ENCODE measurements at places on chromosomes 5 and 9.

DNA sequence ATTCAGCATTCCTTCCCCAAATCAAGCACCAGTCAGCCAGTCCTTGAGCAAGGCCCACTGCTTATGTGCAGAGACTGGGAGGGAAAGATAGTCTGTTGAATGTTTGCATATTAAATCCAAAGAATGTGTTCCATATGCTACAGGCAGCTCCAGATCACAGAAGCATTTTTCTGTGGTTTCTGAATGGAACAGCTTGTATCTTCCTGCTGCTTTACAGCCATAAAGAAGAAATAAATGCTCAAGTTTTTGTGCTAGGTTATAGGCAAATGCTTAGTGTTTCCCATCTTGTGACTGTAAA, 310.3 kb downstream of the TRIM36 start:
- DNase-seq, result no peak

DNA sequence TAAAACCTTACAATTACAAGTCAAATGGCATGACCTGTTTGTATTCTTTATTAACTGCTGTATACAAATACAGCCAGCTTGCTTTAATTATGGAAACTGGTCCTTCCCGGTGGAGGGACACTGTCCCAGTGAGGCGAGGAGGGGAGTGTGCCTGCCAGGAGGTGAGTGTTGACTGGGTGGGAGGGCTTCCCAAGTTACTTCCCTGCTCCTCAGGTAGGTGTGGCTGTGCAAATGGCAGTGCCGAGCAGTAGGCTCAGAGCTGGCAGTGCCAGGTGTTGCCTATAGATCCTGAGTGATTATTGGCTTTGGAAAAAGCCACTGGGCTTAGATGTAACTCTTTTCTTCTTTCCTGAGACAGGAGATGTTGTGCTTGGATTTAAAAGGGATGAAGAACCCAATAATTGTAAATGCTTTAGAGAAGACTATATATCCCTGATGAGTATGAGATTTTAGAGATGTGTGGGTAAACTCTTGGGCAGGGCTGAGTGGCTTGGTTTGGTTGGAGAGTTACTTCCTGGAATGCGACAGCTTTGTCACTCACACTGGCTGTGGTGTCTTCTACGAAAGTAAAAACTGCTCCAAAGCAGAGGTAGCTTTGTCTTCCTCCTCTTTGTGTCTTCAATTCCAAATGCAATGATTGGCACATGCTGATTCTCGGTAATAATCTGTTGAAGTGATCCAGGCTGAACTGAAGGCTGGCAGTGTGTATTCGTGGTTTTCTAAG, 43.7 kb downstream of the GLRX start:
- no peak for DNase-seq

DNA sequence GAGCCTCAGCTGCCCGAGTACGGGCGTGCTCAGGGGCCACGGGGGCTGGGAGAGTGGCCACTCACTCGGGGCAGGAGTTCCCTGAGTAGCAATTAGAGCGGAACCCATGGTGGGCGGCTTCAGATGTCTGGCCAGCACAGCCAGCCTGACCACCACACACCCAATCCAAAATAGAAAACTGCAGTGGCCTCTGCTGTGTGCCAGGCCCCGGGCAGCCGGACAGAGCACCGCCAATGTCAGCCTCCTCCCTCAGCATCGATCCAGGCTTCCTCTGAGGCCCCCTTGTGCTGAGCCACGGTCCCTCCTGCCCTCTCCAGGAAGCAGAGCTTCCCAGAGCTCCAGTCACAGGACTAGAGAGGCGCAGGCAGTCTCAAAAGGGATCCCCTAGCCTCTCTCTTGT, 2.7 kb downstream of the ADAMTS2 start:
- no peak for DNase-seq

GRCh38 chr5:39977066-39977655, 552.4 kb upstream of the DAB2 start:
- no peak for DNase-seq

GRCh38 chr9:123299558-123300126, 31.3 kb upstream of the STRBP start:
- no peak for DNase-seq

GRCh38 chr5:79831381-79832309, 142.0 kb downstream of the CMYA5 start:
- no peak for DNase-seq

- DNase-seq, result no peak
These were observed 1528.6 kb downstream of the EFNA5 start for GRCh38 chr5:106142116-106142515.

GRCh38 chr5:122701640-122702523, 73.0 kb upstream of the SNX2 start:
- no peak for DNase-seq

DNA sequence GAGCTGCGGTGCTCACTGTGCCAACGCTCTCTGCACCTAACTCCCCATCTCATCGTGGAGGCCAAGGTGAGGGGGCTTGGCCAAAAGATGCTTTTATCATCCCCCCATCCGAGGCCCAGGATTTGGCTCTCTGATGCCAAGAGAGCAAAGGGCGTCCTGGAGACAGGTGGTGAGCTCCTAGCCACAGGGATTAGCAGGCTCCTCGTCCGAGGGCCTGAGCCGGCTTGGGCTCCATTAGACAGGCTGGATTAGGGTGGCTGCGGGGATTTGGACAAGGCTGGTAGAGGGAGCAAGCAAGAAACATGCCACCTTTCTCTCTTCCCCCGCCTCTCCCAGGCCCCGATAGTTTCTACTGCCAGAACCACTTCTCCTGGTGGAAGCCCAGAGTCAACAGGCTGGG, 1.0 kb upstream of the GRM6 start:
- no peak for DNase-seq

GRCh38 chr9:124359855-124360678, 55.2 kb downstream of the PSMB7 start:
- DNase-seq, result no peak

DNA sequence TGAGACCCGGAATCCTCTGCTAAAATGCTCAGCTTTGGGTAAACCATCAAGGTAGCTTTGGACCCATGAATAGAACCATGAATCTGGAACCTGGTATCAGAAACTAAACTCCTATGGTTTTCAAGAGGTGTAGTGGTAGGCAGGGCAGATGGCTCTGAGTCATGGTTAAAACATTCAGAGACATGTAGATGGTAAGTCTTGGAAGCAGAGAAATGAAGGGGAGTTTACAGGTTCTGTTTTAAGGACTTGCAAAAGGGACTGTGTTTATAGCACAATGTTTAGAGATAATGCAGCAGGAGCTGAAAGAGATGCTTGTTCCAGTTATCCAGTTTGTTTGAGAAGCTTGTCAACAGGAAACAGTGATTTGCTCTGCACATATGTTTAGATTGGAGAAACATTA, 36.0 kb upstream of the FBN2 start:
- DNase-seq, result no peak

GRCh38 chr9:87675906-87676515, 49.9 kb upstream of the CTSL start:
- no peak for DNase-seq

GRCh38 chr5:125311743-125312142, 565.3 kb upstream of the ZNF608 start:
- DNase-seq, result no peak

DNA sequence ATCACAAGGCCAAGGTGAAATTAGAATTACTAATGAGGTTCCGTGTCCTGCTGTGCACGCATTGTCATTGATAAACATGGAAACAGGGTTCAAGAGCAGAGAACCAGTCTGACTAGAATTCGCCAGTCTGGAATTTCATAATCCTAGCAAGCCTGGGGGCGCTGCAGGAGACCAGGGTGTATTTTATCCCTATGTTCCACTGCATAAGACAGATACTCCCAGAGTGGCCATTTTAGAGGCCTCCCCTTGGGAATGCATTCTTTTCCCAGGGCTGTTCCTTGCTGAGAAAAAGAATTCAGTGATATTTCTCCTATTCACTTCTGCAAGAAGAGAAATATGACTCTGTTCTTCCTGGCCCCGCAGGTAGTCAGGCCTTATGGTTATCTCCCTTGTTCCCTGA, 1387.7 kb downstream of the MAT2B start:
- DNase-seq, result no peak

- no peak for DNase-seq
These were observed 853.3 kb downstream of the MAT2B start for GRCh38 chr5:164358531-164359259.

GRCh38 chr5:56995596-56995995, 43.7 kb upstream of the MIER3 start:
- DNase-seq, result no peak

- DNase-seq, result no peak
These were observed 151.6 kb upstream of the PHYKPL start for GRCh38 chr5:178383919-178384815.

GRCh38 chr5:176785184-176786145, 24.9 kb upstream of the UNC5A start:
- no peak for DNase-seq

DNA sequence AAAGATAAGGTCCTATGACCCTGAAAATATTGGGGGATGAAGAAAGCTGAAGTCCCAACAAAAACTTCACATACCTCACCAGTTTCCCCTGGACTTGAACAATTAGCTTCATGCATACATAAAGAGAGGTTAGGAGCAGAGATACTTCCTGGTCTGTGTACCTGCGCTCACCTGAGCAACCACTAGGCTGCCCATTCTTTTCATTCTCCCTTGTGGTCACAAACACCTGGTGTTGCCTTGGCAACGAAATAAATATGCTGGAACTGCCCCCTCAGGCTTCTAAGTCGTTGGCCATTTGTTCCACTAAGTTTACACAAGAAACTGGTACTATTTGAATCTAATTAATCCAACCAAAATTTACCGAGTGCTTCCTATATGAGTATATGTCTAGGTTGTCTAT, 18.1 kb downstream of the OTP start:
- DNase-seq, result no peak

- no peak for DNase-seq
These were observed 4.8 kb downstream of the DNAH5 start for GRCh38 chr5:13939638-13940037.

GRCh38 chr5:54516051-54516655, 1.4 kb upstream of the SNX18 start:
- DNase-seq, result no peak

DNA sequence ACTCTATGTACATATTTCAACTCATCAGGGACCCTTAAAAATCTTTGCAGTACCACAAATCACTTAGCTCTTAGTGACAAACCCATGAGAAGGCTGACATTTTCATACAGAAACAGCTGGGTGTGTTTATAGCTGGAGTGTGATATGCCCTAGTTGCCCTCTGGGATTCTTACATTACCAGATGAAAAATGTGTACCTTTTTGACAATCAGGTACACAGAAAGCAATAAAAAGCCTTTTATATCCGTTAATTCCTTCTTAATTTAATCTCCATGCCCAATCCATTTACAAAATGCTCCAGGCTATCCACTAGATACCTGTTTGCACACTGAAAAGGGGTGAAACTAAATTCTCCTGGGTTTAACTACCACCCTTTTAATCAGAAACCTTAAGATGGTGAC, 222.9 kb downstream of the KIAA0825 start:
- DNase-seq, result no peak

DNA sequence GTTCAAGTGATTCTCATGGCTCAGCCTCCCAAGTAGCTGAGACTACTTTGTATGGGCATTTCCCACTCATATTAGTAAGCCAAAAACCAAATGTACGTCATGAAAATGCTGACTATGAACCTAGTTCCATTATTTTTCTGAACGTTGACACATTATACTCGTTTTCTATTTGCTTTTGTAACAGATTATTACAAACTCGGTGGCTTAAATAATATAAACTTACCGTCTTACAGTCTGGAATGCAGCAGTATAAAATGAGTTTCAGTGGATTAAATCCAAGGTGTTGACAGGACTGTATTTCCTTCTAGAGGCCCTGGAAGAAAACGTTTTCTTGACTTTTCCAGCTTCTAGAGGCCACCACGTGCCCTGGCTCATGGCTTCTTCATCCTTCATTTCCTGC, 517.0 kb downstream of the GADD45G start:
- DNase-seq, result no peak

GRCh38 chr5:93894601-93895354, 153.4 kb upstream of the POU5F2 start:
- DNase-seq, result no peak

GRCh38 chr9:111728143-111728542, 66.6 kb downstream of the SHOC1 start:
- no peak for DNase-seq

- no peak for DNase-seq
These were observed 4.2 kb downstream of the SKP2 start for GRCh38 chr5:36156121-36156601.

DNA sequence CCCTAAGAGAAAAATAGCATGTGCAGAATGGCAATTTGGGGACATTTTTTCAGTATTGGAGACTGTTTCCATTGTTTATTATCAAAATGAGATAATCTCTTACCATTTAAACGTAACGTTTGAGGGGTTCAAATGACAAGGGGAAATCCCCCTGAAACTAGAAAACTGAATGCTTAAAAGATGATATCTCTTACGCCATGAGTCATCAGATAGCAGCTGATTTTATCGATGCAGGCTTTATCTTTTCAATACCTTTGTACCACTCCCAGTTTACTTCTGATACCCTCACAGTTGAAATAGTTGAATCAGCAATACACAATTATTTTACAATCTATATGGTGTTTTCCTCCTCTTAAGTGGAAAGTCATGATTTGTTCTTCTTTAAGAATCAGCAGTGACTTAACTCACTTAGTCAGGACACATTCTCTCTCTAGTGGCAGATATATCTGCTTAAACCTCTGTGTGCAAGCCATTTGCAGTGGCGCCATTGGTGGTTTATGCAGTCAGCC, 29.2 kb downstream of the OSMR start:
- DNase-seq, result no peak

GRCh38 chr5:169635936-169636335, 1.1 kb upstream of the DOCK2 start:
- no peak for DNase-seq

GRCh38 chr5:122377026-122377425, 65.0 kb downstream of the SNCAIP start:
- DNase-seq, result no peak

DNA sequence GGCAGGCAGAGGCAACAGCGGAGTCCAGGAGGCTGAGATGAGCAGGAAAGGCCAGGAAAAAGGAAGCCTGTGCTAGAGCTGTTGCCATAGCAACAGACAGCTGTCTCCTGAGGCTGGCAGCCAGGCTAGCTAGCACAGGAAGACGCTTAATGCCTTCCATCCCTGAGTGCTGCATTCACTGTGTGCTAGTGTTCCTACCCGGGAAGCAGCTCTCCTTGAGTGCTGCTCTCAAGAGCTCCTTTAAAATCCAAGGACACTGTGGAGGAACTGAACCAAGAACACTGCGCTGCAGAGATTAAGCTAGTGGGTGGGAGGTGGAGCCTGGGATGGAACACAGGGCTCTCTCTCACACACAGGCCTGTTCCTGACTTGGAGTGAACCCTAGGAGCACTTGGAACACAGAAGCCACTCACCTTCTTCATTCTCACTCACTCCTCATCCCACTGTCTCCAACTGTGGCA, 53.5 kb upstream of the IL7R start:
- DNase-seq, result no peak

- no peak for DNase-seq
These were observed 28.0 kb downstream of the GDNF start for GRCh38 chr5:37811866-37812265.

GRCh38 chr9:112505607-112506006, 19.0 kb downstream of the KIAA1958 start:
- DNase-seq, result no peak
